Globus pallidus (tissue), 1 donor: ENCODE measurements at places on chromosomes 16 and 17.

GRCh38 chr17:3556239-3556915 is 1.2 kb downstream of the TRPV3 start:
- no peak for DNase-seq

DNA sequence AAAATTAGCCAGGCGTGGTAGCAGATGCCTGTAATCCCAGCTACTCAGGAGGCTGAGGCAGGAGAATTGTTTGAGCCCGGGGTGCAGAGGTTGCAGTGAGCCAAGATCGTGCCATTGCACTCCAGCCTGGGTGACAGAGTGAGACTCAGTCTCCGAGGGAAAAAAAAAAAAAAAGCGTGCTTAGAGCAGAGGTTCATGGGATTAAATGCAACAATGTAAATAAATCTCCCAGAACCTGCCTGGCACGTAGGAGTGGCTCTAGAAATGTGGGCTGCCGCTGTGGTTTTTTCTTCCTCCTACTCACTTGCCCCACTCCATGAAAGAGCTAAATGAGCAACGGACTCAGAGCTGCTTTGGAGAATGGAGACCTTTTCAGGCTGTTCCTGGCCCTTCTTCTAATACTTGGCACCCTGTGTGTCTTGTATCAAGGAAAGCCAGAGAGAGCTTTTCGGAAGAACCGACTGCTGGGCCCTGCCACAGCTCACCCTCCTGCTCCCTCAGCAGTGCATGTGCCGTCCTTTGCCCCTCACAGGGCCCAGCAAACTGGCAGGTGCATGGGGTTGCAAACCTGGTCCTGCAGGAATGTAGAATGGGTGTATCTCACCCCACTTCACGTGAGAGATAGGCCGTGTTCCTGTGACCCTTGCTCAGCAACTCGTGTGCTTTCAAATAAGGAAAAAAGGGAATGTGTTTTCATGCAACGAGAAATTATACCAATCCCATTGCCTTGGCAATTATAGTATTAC is 52.0 kb downstream of the LDHD start:
- no peak for DNase-seq

GRCh38 chr17:17886726-17887125 is 49.9 kb upstream of the SREBF1 start:
- DNase-seq, result no peak

DNA sequence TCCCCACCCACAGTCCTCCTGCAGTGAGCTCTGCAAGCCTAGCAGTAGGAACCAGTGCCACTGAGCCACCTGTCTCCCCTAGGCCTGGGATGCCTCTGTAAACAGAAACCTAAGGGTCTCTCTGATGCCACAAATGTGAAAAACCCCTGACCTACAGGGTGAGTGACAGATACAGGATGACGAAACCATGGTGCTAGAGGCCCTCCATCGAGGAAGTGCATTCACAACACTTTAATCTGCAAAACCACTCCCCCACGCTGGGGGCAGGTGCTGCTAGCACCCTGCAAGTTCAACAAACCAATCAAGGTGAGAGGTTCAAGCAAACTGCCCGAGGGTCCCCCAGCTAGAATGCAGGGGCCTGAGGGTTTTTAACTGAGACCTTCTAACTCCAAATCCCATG is 59.5 kb downstream of the CDYL2 start:
- no peak for DNase-seq

GRCh38 chr17:69230939-69231338 is 2.3 kb upstream of the ABCA10 start:
- DNase-seq, result no peak

- no peak for DNase-seq
Measured at GRCh38 chr17:20721171-20721570, 141.6 kb downstream of the CDRT15L2 start.

DNA sequence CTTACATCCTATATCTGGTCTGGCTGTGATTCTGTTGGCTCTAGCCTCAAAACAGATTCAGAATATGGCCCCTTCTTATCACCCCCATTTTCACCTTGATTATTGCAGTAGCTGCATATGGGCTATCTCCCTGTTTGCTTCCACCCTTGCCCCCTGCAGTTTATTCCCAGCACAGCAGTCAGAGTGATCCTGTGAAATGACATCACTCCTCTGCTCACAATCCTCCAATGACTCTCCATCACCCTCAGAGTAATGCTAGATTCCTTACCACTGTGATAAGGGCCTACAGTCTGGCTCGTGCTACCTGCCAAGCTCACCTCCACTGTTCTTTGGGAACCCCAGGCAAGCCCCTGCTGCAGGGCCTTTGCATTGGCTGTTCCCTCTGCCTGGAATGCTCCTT is 92.5 kb downstream of the ASIC2 start:
- DNase-seq, result no peak

- DNase-seq, result no peak
Measured at GRCh38 chr17:67594115-67594880, 123.4 kb upstream of the NOL11 start.

- no peak for DNase-seq
Measured at GRCh38 chr17:32458371-32458770, 14.1 kb downstream of the PSMD11 start.

GRCh38 chr17:57915544-57915943 is 39.7 kb downstream of the CUEDC1 start:
- no peak for DNase-seq

DNA sequence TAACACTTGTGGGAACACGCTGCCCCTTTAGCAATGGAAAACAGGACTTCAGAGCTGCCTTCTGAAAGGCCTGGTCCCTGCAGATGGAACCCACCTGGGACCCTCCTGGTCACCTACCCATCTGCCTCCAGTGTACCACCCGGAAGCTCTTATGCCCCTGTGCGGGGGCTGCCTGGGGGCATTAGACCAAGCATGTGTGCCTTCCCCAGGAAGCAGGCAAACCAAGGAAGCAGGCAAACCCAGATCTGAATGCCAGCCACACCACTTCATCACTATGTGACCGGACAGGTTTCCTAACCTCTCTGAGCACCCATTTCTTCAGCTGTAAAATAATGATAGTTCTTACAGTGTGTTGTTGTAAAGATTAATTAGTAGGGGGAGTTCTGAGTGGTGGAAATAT is 20.8 kb upstream of the LRRC37A3 start:
- no peak for DNase-seq
